ENCODE measurements at places on chromosomes 12 and 14.

DNA sequence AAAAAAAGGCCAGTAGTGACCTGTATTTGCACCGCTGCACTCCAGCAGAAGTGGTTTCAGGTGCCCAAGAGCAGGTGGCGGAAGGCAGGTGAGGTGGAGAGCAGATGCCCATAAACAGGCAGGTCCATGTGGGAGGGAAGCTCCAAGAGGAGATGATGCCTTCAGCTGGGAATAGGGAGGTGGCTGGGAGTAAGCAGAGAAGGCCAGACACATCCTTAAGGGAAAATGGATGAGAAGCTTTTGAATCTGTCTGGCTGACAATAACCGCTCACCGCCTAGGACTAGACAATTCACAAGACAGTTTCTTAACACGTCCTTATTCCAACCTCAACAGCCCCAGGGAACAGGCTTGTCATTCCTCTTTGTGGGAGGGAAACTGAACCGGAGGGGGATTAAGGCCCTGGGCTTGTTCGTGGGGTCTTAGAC is 43.9 kb upstream of the PLEKHG6 start:
- no peak for DNase-seq

- DNase-seq: peak; percentile 11
These were observed 187.7 kb downstream of the GALC start for GRCh38 chr14:87805315-87805723.

GRCh38 chr14:24139272-24139934 is 2.0 kb downstream of the EMC9 start:
- DNase-seq: no peak

DNA sequence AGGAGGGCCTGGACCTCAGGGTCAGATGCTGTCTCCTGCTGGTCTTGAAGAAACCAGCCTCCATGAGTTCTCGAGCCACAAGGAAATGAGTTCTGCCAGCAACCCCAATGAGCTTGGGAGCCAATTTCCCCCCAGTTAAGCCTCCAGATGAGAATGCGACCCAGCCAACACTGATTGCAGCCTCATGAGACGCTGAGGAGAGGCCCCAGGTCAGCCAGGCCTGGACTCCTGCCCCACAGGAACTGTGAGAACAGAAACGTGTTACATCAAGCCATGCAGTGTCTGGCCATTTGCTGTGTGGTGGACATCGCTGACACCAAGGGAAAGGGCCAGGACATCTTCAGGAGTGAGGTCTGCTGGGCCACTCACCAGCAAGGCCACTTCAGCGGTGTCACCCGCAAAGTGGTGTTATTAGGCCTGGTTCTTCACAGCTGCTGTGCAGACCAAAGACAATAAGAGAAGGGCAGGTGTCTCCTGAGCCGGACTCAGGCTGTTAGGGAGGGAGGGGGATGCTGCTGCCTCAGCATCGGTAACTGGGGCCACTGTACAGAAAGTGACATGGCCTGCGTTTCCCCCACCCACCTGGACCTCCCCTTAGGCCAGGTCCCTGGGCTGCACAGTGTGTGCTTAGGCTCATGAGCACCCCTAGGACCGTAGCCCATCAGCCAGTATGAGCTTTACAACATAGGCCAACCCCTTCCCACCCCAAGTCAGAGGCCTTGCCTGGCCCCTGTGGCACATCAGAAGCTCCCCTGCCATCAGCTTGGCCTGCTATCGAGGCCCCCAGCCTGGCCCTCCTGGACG is 272.4 kb upstream of the RTL1 start:
- no peak for DNase-seq

- DNase-seq: no peak
These were observed 168.0 kb downstream of the SLC16A7 start for GRCh38 chr12:59763835-59764234.

- no peak for DNase-seq
These were observed 6.7 kb upstream of the SLC6A15 start for GRCh38 chr12:84919271-84919670.

DNA sequence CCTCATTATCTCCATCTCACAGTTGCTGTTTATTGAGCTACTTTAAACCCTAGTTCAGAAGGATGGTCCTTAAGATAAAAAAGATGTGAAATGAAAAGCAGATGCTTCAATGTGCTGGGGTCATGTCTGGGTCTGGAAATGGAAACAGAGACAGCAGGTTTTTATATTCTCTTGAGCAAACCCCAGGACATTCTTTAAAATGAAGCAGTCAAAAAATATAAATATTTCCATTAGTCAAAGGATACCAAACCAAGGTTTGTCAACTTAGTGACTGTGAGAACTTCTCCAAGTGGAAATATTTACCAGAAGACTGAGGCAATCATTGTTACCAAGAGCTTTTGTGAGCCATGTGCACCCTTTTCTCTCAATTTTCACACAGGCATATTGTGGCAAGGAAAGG is 102.5 kb upstream of the DIO2 start:
- DNase-seq: no peak

All from stimulated activated CD8-positive, alpha-beta memory T cell treated with anti-CD3 and anti-CD28 coated beads, Interleukin-2, amount 100 ng/mL, for 1 hour (primary cell).